Iris pigment epithelial cell (primary cell): ENCODE measurements at places on chromosomes 4 and X.

- DNase-seq = peak; percentile 79
Measured at GRCh38 chr4:53508446-53508845, 82.8 kb downstream of the LNX1 start.

DNA sequence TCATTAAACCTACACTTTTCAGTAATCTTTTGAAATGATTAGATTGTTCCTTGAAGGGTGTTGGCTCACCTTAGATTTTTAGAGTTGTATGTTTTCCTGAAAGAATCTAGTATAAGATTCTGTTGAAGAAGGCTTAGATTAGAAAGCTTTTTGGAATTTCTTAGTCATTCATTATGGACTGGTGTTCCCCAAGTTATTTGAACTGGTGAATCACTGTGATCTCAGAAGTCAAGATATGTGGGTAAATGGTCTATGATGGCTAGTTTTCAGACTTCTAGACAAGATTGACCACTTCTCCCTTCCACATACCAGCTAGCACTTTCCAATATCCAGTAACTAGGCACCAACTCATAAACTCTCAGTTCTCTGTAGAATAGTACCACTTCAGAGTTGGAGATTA, 138.1 kb downstream of the KDM6A start:
- DNase-seq = peak; percentile 85

DNA sequence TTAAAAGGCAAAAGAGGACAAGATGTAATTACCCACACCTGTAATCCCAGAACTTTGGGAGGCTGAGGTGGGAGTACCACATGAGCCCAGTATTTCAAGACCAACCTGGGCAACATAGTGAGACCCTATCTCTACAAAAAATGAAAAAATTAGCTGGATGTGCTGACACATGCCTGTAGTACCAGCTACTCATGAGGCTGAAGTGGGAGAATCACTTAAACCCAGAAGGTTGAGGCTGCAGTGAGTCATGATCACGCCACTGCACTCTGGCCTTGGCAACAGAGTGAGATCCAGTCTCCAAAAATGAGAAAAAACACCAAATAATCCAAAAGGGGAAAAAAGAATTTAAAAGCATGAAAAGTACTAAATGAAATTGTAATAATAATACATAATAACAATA, 30.8 kb downstream of the NR0B1 start:
- DNase-seq = peak; percentile 55

- DNase-seq = no peak
Measured at GRCh38 chrX:68686097-68686977, 38.9 kb downstream of the STARD8 start.

DNA sequence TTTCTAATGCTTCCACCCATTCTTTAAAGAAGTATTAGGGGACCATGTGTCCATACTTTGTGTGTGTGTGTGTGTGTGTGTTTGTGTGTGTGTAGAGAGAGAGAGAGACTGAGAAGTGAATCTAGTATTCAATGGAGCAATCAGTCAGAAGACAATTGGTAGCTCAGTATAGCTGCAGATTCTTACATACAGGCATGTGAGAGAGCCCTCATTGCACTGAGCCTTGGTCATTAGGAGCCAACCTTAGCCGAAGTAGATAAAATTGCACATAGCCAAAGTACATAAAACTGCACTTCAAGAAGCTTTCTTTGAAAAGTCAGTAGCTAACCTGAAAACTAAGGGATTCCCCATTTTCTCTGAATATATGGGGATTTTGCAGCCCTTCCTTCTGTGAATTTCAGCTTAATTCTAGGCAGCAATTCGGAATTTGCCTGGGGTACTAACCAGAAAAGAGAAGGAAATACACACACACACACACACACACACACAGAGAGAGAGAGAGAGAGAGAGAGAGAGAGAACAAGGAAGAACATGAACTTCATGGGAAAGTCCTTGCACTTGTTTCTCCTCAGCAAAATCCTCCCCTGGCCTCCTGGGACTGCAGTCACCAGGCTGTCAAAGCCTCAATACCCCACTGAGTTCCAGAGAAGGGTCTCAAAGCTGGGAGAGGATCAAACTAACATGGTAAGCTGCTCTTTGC, 1.7 kb upstream of the PRDM8 start:
- no peak for DNase-seq

GRCh38 chr4:55159851-55160250, 34.5 kb upstream of the KDR start:
- DNase-seq = no peak
